ENCODE measurements at places on chromosomes 7 and 10.

DNA sequence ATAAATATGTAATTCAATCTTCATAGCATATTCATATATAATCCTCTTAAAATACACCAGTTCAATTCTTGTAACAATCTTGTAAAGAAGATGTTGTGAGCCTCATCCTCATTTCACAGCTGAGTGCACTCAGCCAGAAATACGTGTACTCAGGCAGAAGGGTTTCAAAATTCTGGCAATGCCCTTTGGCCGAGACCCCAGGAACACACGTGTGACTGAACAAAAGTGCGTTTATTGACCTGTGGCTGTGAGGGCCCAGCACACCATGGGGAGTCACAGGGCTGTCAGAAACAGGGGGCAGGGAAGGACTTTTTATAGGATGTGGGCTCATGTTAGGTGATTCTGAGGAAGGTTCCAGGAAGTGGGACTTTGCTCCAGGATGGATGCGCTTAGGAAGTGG lies 21.5 kb downstream of the GIMAP8 start:
- no peak for DNase-seq

DNA sequence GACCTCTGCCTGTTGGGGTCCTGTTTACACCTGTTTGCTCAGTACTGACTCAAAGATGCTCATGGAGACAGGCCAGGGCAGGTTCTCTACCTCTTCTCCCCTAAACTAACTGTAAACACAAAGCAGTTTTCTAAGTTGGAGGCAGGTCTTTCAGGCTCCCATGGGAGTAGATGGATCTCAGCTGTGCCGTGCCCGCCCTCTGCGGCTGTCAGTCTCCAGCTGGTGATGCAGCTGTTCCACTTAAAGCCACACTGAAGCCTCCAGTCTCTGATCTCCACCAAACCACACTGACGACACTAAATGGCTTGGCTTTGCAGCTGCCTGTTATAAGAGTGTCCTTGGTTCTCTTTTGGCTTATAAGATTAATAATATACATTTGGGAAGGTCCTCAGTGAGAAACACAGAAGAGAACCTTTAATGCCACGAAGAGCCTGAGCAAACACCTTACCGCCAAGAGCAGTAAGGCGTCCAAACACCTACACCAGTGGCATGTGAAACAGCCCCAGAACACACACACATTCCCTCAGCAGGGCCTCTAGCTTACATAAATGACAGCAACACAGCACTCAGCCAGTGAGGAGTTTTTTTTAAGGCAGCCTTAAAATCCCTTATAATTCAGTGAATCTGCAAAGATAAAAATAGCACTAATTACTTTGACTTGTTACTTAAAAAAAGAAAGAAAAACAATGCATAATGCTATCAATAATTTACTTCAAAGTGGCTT lies 60.4 kb upstream of the KCNIP2 start:
- no peak for DNase-seq

DNA sequence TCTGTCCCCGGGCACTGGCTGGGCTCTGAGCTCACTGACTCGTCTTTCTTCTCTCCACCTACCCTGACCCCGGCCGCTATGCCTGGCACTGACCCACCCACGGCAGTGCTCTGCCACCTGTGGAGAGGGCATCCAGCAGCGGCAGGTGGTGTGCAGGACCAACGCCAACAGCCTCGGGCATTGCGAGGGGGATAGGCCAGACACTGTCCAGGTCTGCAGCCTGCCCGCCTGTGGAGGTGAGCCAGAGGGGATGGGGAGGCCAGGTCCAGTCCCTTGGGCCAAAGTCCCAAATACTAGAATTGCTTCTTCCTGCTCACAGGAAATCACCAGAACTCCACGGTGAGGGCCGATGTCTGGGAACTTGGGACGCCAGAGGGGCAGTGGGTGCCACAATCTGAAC lies 27.3 kb downstream of the TBATA start:
- peak; percentile 24 for DNase-seq

DNA sequence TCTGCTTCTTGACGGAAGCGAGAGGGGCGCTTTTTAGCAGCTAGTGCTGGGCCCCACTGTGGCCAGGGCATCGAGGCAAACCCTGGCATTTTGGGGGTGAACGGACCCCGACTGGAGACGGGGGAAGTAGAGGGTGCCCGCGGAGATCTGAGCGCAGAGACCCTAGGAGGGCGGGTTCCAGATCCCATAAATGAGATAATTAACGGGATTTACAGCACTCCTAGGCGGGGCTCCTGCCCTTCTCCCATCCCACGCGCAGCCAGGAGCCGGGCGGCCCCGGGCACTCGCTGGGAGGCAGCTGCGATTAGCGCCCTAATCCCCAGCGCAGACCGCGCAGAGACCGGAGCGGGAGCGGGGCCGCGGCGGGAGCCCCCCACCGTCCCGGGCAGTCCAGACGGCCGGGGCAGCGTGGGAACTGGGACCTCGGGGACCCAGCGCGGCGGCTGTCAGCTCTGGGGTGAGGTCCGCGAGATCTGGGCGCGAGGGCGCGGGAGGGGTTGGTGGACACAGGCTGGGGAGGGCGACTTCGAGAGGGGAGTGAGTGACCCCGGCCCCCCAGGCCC lies 735 bp downstream of the JCAD start:
- no peak for DNase-seq

- no peak for DNase-seq
These were observed 153.3 kb downstream of the UBE2H start for GRCh38 chr7:129799350-129799955.

DNA sequence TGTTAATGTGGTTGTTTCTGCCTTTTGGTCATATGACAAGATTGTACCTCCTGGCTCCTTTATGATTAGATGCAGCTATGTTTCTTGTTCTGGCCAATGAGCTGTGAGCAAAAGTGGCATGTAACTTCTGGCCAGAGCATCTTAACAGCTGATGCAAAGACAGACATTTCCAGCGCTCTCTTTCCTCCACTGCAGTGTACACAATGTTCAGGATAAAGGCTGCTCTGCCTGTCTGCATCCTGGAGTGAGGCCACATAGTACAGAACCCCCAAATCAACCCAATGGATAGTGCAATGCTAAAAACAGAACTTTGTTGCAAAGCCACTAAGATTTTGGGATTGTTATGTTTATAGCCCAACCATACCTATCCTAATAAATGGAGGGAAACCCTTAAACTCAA lies 17.9 kb downstream of the EPC1 start:
- no peak for DNase-seq

DNA sequence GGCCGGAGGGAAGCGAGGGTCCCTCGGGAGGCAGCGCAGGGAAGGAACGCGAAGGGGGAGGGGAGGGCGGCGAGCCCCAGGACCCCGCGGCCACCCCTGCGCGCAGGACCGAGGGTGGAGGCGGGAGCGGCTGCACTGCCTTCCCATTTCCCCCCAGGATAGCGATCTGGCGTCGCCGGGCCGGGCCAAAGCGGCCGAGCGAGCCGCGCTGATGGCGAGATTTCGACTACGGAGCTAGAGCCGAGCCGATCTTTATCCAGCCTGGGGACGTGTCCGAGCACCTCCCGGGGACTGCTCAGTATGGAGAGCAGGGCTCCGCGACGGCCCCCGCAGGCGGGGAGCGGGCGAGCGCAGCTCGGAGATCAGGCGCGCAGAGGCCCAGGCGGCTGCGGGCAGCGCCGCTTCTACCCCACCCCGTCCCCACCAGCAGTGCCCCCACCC lies 590 bp upstream of the CRTAC1 start:
- DNase-seq = no peak

DNA sequence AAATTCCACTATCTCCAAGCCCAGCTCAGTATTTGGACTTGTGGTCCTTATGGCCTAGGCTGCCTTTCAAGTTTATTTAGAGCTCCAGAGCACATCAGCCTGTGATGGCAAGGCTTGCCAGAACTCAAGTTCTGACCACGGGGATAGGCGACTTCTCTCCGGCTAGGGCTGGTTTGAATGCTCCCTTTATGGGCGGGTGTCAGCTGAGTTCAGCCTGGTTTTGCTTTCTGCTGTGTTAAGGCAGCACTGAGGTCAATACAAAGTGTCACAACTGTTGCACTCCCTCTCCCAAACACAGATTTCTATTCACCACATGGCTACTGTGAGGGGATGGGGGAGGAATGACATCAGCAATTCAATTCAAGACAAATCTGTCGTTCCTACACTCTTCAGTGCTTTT lies 318.1 kb upstream of the MYO3A start:
- no peak for DNase-seq

Data from Right ventricle myocardium superior (tissue), 1 donor.